ENCODE measurements at places on chromosomes 12 and 14.

- DNase-seq: no peak
Measured at GRCh38 chr14:103273145-103273744, 60.8 kb upstream of the EIF5 start.

DNA sequence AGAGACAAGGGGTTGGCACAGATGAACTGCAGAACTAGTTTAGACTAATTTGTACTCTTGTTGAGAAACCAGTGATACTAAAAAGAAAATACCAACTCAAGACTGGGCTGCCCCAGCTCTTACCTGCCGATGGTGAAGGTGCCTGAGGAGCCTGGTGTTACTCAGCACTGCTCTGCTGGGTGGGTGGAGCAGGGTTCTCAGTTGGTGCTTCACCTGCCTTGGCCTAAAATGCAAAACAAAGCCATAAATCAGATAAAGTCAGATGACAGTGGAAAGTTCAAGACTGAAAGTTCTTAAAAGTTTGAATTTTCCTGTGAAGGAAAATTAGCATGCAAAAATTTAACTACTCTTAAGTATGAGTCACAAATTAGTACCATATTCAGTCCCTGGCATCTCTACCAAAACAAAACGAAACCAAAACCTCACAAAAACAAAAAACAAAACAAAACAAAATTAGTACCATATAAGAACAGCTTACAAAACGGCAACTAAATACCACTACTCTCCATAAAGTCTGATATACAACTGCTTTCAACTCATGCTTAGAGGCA, 21.9 kb downstream of the YBX3 start:
- no peak for DNase-seq

- DNase-seq: no peak
Measured at GRCh38 chr14:74685056-74685455, 27.8 kb downstream of the AREL1 start.

DNA sequence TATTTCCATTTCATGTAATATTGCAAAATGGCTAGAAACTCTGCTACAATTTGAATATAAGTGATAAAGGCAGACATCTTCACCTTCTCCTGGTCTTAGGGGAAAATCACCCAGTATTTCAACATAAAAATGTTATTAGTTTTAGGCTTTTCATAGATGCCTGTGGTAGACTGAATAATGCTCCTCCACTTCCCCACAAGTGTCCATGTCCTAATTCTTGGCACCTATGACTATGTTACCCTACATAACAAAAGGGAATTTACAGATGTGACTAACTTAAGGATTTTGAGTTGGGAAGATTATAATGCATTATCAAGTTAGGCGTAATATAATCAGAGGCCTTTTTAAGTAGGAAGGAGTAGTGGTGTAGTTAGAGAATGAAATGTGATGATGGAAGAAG, 196.4 kb downstream of the TMTC3 start:
- DNase-seq: no peak

DNA sequence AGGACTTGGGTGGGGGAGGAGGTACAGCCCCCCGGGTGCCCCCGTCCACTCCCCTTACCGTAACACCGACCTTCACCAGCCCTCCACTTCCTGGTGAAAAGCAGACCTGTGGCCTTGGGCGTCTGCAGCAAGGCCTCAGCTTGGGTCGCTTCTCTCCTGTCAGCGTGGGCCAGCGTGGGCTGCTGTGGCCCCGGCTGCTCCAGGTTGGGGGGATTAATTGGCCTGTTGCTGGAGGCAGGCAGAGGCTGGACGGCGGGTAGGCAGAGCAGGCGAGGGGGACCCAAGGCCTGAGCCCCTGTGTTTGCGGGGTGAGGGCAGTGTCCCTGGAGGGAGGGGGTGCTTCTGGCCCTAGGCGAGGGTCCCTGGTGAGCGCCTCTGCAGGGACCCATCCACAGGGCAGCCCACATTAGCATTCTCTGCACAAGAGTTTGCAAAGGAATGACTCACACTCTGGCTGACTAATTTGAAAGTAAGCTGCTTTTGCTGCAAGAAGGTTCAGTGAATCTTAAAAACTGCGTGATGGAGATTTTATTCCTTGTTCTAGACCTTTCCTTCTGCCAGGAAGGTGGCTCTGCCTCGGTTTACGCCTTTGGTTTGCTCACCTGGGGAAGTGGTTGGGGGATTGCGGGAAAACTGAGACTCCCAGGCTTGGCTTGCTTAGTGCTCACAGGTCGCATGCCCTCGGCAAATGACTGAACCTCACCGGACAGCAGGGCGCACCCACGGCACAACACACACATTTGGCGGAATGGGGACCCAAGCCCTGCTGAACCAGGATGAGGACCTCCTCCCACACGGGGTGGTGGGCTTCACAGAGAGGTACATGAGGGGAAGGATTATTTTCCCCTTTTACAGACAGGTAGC, 37.9 kb upstream of the DLK1 start:
- no peak for DNase-seq

DNA sequence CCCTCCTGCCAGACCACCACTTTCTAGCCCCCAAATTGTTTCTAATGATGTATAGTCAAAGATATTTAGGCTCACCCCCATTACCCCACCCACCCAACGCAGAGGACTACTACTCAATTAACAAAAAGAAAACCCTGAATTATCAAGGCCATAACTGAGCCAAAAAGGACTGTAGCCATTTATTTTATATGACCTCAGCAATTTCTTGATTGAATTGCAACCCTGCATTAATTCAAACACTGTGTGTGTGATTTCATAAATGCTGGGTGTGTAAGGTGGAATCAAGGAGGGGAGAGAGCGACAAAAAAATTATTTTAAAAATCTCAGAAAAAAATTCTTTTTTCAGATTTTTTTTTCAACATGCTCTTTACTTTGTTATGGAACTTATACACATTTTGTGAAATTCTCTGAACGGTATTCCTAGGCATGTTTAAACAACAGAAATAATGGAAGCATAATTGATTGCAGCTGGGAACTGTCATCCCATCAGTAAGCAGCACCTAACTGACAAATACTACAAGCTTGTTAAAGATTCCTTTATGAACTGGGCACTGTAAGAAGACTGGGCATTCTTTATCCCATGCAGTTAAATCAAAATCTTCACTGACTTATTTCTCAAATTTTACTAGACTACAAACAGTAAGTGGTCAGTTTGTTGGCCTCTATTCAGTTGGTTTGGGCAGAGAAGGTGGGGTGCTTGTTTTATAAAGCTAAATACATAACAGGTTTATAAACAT, 179.1 kb downstream of the SOX5 start:
- DNase-seq: no peak

DNA sequence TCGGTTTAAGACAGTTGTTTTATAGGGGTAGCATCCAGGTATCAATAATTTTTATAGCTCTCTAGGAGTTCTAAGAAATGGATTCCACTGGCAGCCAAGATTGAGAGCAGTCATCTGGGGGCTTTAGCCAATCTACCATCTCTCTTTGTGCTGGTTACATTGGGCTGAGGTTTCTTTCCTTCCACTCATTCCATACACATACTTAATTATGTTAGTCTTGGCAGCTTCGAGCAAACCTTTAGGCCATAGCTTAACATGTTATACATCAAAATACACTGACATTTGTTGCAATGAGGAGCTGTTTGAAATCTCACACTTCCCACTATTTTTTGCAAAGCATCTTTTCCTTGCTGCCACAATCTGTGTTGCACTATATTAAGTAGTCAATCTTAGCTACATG, 63.1 kb downstream of the ARMH4 start:
- DNase-seq: no peak

- DNase-seq: no peak
Measured at GRCh38 chr14:104295681-104296387, 157.4 kb downstream of the KIF26A start.

GRCh38 chr14:58562141-58562540, 75.6 kb upstream of the DACT1 start:
- DNase-seq: no peak

- DNase-seq: no peak
Measured at GRCh38 chr14:64520699-64521098, 16.1 kb downstream of the ZBTB1 start.

DNA sequence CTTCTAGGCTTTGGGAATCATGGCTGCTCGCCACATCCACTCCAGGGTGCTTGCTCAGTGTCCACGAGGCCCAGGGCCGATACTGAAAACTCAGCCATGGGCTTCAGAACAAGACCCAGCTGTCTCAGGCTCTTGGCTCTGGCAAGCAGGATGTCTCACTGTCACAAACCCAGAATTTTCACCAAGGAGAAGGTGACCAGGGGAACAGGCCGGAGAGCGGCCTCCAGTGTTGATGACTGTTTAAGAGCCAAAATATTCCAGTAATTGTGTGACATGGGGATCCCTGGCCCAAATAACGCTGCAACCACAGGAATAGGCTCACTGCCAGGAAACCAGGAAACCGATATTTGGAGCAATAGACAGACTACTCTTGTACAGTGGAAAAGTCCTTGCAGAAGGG, 9.8 kb upstream of the SERPINA5 start:
- DNase-seq: no peak

DNA sequence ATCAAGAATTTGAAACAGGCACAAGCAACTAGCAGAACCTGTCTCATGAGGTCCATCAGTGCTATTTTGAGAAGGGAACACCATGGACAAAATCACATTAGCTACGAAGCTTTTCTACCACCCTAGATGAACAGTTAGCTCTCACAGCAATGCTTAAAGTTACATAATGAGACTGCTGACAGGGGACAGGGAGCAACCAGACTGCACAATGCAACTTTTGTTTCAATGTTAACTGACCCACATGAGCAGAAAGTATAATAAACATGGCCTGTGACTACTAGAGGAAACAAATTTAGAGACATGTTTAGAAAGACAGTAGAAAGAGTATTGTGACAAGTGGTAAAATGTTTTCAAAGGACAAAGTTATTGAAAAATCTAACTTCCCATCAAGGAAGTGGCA, 282.8 kb downstream of the CEP128 start:
- DNase-seq: no peak

DNA sequence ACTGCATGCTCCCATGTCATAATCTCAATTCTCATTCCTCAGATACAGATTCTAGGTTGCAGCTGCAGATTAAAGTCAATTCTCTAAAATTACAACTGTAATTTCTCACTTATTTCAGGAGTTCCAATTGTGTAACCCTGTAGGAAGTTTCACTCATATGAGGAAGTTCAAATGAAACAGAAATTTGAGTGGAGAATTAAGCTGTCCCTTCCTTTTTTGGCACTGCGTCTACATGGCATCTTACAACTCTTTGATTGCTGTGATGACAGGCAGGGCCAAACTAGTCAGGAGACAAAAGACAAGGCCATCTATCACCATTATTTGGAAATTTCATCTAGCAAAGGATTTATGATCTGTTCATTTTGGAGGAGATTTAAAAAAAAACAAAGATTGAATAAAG, 13.3 kb upstream of the GRIP1 start:
- DNase-seq: no peak

- no peak for DNase-seq
Measured at GRCh38 chr12:13702381-13702780, 279.0 kb downstream of the GRIN2B start.

DNA sequence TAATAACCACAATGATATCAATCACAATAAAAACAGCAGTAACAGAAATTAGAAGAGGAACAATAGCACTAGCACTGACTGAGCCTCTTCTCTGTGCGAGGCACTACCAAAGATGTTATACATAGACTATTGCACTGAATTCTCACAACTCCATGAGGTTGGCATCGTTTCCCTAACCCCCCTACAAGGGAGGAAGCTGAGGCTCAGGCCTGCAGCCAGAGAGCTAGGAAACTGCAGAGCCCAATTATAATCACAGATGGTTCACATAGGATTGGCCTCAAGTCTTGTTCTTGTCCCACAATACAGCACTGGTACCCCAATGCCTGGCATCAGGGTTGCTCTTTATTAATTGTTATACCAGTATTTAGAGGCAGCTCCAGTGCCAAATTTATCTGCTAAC, 278.0 kb downstream of the CEP128 start:
- no peak for DNase-seq

DNA sequence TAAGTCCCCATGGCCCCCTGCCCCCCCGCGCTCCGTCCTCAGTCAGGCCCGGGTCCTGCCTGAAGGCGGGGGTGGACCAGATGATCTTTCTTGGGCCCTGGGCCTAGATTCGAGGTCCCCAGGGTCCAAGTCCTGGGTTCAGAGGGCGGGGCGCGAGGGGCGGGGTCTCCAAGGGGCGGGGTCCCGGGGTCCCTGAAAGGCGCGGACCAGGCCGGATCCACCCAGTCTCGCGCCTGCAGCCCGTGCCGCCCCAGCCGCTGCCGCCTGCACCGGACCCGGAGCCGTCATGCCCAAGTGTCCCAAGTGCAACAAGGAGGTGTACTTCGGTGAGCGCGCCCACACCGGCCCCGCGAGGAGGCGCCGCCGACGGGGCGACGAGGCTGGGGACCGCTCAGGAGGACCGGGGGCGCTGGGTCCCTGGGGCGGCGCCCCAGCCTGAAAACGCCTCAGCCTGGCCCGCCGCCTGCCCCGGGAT, 325 bp downstream of the CRIP1 start:
- DNase-seq: no peak

DNA sequence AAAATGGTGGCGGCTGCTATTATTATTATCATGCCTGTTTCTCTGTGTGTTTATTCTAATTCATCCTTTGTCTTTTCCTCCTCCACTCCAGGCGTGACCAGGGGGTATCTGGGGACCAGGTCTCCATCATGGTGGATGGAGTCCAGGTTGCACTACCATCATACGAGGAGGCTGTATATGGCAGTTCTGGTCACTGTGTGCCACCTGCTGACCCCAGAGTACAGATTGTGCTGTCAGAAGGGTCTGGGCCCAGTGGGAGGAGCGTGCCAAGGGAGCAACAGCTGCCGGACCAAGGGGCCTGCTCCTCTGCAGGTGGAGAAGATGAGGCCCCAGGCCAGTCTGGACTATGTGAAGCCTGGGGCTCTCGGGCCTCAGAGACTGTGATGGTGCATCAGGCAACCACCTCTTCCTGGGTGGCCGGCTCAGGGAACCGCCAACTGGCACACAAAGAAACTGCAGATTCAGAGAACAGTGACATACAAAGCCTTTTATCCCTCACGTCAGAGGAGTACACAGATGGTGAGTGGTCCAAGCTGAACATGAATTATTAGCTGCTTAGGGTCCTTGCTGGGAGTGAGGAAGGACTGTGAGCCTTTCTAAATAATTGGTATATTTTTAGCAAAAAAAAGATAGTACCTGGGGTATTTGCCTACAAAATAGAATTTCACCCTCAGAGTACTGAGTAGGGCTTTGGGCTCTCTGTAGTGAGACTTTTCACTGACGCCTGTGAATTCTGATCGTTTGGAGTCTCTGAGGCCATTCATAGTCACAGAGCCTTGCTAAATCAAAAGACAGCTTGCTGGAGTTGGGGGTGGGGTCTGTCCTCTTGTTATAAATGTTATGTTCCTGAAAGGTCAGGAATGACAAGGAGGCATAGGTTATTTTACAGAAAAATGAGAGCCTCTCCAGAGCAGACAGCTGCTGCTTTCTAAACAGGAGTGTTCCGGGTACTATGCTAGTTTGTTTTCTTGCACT, 58.1 kb upstream of the SRSF5 start:
- no peak for DNase-seq

Measured in DMS79 (cell line).